ENCODE measurements at places on chromosomes 3 and 15.

DNA sequence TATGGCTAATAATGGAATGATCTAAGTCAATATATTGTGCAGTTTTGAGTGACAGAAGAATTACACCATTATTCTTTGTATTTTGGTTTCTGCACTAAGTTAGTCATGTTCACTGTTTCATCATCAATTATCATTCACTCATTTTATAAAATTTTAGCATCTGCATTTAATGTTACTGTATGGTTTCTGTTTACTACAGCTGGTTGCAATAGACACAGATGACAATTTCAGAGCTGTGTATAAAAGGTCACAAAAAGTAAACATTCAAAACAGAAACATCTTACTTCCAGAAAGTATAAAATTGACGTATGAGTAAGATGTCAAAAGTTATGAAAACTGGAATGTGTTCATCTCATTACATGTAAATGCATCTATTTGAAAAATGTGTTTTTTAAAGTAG is 111.1 kb upstream of the GBE1 start:
- DNase-seq = no peak

DNA sequence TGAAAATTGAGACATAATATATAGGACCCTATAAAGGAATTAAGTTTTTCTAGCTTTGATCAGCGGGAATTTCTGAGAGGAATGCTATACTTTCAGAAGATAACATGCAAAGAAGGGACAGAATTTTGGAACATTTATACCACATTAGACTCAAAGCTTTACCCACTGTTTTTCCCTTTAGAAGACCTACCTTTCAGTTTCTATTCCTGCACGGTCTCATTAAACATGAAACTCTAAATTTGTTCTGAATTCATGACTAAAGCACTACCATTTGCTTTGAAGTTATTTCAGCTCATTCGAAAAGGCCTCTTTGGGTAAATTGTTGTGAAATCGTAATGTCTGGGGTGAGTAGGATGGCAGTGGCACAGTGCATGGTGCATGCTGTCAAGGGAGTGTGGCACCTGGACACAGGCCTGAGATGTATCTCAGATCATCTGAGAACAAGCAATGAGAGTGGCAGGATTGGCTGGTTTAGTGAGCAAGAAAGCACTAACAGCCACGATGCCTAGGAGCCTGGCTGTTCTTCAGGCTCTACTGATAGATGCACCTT is 42.5 kb downstream of the CHCHD4 start:
- no peak for DNase-seq

DNA sequence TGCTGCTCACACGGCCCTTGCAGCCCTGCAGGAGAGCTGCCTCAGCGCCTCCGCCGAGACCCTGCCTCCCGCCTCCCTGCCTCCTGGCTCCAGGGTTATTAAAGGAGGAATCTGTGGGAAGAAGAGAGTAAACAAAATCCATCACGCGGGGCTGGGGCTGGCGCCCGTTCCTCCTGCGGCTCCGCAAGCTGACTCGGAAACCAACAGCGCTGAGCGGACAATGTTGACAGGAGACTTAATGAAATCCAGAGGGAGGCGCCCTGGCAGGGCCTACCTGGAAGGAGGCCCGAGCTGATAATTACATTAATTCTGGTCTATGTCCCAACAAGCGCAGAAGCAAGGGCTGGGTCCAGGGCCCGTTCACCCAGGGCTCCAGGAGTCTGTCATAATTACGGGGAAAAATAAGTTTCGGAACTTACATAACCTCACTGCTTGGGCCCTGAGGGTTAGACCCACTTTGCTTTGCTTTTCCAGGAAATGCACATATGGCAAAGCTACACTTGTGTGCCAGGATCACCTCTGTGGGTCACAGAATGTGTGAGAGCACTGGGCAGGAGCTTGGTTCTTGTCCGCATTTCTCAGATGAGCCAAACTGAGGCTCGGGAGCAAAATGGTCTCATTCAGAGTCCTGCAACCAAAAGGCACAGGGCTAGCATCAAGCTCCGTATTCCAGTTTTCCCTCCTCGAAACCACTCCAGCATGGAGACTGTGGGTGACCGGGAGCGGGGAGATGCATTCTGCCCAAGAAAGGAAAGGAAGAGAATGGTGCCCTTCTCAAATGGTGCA is 43.8 kb upstream of the SLC6A6 start:
- no peak for DNase-seq

- DNase-seq = no peak
These were observed 153.1 kb downstream of the GMNC start for GRCh38 chr3:190709351-190709773.

DNA sequence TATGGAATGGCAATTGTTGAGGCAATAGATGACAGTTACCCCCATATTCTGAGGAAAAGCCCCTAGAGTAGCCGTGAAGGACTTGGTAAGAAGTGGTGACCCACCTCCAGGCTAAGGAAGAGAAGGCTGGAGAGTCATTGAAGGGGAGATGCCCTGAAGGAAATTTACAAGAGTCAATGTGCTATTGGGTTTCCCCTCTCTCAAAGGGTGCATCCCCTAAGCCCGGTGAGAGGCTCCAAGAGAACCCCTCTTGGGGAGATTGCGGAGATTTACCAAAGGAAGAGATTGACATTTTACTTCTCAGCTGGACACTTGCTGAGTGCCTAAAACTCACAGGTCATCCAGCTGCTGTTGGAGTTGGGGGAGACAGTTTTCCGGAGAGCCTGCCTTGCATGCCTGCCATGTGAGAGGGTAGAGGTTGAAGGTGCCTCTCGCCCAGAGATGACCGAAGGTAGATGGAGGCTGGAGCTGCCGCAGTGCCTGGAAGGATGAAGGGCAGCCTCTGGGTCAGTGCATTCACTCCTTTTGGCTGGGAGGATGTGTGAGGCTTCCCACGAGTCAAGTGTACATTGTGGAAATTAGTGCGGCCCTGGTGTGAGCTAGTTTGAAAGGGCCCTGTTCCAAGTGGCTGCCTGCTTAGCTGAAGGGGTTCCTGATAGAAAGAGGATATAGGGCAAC is 30.7 kb downstream of the MESD start:
- DNase-seq = no peak

DNA sequence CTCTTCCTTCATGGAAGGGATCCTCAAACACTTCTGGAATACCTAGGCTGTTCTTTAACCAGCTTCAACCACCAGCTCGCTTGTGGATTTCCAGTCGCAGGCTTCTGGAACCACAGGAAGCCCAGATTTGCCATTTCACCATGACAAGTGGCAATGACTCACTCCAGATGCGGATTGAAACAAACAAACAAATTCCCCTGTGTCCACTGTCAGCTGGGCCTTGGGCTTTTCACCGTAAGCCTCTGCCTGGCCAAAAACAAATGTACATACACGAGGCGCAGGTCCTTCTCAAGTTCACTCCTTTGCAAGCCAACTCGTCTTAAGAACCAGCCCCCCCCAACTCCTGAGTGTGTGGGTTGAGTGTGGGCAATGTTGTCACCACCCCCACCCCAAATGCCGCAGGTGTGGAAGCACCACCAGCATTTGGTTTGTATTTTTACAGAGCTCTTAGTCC is 8.8 kb downstream of the BCL6 start:
- no peak for DNase-seq

DNA sequence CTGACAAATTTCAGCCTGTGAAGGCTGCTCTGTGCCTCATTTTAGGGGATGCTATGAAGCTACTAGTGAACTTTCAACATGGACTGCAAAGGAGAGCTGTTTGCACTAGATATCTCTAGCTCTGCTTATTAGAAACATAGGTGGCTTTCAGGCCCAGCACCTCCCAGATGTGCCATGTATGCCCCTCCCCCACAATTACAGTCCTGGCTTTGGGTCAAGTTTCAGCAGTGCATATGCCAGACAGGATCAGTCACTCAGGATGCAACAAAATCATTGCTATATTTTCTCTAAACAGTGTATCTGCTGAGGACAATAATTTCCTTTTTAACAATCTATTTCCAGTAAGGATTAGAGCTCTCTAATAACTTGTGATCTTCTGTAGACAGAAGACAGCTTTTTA is 178.8 kb upstream of the STAC start:
- no peak for DNase-seq

DNA sequence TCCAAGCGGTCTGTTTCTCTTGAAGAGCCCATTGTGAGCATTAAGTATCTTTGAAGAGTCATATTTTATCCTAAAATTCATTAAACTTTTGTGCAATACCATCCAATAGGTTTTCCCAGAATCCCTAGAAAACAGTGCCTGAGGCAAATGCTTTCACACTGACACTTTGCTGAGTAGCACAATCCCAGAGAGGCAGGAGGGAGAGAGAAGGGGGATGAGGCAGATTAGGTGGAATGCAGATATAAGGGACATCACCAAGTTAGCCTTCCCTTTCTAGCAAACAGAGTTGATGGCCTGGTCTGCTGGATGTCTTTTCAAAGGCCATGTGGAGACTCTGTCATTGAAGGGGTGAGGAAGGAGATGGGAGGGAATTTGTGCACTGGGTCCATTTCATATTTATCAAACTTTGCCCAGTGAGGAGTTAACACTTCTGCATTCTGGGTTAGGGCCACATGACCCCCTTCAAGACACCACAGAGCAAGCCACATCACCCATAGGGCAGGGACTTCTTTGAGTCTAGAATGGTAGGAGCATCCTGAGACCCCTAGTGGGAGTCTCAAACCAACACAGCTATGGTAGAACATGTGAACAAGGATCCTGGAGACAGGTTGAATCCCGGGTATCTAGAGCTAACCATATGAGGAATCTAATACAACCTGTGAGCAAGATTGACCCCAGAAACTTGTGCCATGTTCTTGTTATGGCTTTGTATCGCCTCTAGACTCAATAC is 32.0 kb upstream of the SEMA6D start:
- DNase-seq = no peak

DNA sequence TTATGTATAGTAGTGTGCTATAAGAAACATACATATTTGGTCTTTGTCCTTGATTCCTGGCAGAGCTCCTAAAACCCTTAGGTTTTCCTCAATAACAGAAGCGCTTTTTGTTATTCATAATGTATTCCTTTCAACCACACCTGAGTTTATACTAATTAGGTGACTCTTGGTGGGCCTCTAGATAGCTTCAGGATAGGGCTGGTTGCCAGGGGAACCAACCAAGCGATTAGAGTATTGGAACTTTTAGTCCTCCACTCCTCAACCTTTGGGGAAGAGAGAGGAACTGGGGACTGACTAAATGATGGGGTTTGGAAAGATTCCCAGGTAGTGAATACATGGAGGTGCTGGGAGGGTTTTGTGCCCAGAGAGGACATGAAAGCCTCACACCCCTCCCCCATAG is 24.6 kb downstream of the TMCC1 start:
- no peak for DNase-seq

DNA sequence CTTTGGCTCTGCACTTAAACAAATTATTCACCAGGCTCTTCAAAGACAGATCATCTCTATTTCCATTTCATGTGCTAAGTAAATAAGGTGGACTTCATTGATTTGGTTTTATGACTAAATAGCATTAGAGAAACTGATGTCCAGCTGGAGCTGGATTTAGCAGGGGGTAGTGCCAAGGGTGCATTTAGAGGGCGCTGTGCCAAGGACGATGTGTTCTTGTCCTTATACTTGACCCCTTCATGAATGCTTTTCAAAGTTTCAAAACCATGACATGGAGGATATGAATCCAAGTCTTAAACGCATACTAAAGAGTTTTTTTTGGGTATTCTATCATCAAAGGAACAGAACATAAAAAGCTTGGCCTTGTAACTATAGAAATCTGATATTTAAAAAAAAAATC is 233.2 kb downstream of the RYR3 start:
- DNase-seq = no peak

DNA sequence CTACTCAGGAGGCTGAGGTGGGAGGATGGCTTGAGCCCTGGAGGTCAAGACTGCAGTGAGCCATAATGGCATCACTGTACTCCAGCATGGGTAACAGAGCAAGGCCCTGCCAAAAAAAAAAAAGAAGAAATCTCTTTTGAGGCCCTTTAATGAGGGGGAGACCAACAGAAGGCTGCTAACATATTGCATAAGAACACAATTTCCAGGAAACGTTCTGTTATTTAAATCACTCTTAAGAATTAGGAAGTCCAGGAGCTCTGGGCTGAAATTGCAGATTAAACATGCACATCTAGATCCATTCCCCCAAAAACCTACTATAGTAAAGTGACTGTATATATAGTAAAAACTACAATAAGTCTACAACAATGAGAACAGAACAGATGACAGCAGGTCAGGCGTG is 16.1 kb upstream of the BLM start:
- DNase-seq = no peak

DNA sequence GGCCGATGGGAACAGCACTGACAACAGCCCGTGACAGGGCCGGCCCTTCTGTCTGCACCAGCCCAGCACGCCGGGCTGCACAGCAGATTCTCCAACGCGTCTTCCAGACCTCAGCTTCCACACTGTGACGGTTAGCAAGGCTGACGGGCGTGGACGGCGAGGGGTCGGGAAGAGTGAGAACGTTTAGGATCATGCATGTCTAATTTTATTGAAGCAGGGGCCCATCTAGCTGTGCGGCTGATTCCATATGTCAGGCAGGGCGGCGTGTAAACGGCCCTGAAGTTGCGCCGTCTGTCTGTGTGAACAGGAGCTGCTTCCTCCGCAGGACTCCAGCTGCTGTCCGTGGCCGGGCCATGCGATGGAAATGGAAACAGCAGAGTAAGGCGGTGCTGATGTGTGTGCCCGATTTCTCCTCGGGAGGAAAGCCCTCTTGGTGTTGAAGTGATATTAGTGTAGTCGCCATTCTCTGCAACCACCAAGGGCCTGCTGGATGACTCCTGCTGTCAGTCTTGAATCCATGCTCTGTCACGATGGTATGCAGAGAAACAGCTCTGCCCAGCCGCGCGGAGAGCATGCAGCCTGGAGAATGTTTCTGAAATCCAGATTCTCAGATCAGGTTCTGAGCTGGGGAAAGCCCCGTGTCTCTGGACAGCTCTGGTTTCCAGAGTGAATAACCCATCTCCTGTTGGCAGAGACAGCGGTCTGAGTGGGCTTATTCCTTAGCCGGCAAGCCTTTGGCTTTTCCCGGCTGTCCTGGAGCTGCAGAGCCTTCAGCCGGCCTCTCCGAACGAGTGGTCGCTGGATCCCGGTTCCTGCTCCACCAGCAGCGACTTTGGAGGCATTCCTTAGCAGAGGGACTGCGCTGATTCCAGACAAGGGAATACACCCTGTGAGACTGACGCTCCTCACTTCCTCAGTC is 158.1 kb upstream of the UBE3A start:
- no peak for DNase-seq

DNA sequence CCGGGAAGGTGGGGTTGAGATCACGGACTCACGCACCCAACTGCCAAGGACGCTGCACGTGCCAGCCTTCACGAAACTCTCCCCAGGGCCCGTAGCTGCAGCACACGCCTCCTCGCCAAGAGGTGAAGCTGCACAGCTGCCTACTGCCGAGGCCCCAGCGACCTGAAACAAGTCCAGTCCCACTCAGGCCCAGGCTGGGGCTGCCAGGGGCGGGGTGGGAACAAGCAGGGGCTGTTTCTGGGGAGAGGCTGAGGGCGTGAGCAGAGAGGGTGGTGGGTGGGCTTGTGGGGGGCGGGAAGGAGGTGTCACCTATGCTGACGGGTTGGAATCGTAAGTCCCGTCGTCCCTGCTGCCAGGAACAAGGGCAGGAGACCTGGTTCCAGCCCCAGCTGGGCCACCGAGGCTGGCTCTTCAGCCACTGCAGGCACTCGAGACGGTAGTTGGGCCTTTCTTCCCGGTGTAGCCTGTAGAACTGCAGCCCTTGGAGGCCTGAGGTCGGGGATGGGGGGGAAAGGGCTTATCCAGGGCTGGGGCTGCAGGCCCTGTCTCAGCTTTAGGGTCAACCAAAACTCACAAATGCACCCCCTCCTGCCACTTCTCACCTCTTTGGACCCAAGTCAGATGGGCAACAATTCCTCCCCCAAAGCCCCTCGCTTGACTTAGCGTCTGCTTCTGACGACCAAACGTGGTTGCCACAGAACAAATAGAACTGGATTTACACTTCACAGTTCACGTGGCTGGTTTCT is 44.4 kb downstream of the MUC20 start:
- no peak for DNase-seq

GRCh38 chr3:15164340-15164739 is 41.7 kb upstream of the CAPN7 start:
- DNase-seq = no peak

All from stimulated activated CD4-positive, alpha-beta T cell treated with anti-CD3 and anti-CD28 coated beads, Interleukin-2, amount 100 ng/mL, for 48 hours (primary cell).